ENCODE measurements at places on chromosomes 2 and 18.

GRCh38 chr2:8119782-8120505 lies 561.9 kb upstream of the ID2 start:
- no peak for DNase-seq

- no peak for DNase-seq
These were observed 46.6 kb downstream of the ICOS start for GRCh38 chr2:203983064-203983715.

DNA sequence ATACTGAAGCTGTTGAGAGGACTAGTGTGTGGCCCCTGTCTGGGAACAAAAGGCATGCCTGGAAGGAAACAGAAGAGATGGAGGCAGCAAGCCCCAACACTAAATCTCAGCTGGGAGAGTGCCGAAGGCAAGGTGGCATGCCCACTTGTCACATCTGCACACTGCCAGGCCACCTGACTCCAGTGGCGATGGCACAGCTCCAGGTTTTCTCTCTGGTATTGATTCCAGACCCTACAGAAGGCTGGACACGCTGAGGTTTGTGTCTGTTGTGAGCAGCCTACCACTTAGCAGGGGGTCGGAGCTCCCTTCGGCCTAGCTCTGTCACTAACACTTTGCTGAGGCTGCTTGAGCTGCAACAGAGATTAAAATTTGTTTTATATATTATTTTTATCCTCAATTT lies 307.3 kb downstream of the TDRD15 start:
- no peak for DNase-seq

DNA sequence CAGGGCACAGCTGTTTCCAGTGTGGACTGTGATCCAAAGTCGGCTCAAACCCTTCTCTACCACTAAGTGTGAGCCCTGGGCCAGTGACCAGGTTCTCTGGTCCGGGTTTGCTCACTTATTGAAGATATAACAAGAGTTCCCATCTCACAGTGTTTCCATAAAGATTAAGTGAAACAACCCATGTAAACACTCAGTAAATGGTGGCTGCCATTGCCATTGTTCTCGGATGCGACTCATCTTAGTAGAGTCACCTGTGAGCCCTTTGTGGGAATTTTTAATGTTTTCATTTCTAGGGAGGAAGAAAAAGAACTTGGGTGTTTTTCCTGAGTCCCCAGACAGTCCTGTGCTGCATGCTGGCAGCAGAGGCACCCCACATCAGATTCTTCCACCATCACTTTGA lies 53.4 kb downstream of the TPGS2 start:
- no peak for DNase-seq

DNA sequence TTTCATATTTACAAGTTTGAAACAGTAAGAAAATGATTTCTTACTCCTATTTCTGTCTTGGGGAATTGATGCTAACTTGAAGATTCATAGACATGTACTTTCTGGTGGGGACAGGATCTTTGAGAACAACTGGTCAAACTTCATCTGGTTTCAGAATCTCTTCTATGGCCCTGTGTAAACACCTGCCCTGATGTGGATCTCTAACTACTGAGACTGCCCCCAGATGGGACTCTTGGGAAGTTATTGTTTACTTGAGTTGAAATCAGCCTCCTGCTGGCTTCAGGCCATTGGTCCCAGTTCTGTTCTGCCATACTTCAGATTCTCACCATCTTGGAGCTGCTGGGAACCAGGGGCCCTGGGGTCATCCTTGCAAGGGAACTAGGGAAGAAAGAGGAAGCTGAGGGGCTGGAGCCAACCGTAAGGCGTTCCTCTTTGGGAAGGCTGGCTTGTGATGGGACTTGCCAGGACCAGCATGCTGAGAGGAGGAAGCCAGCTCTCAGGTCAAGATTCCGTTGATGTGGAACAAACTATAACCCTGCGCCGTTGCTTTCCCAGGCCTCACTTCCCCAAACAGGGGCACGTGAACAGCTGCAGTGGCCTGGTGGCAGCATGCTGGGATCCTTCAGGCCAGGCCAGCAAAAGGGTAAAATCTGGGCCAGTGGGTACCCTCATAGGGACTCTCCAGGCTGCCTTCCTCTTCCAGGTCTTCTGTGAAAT lies 135.5 kb upstream of the CXCR4 start:
- DNase-seq, result peak; percentile 71

GRCh38 chr2:70472221-70472890 lies 81.3 kb downstream of the TGFA start:
- DNase-seq, result no peak

DNA sequence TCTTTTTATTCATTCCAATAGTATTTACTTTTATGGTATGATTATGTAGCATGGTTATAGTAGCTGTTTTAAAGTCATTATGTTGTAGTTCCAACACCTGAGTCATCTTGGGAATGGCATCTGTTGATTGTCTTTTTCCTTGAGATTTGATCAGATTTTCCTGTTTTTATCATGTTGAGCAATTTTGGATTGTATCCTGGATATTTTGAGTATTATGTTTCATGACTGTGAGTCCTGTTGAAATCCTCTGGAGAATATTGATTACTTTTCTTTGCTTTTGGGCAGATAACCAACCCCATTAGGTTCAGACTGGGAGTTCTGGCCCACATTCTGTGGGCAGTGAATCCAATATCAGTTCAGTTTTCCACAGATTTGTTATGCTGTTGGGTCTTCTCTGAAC lies 163.2 kb upstream of the SPRED2 start:
- DNase-seq, result no peak

GRCh38 chr2:54471221-54471711 lies 15.1 kb downstream of the SPTBN1 start:
- DNase-seq, result peak; percentile 9

- DNase-seq, result no peak
These were observed 9.4 kb downstream of the COLEC11 start for GRCh38 chr2:3604207-3604877.

DNA sequence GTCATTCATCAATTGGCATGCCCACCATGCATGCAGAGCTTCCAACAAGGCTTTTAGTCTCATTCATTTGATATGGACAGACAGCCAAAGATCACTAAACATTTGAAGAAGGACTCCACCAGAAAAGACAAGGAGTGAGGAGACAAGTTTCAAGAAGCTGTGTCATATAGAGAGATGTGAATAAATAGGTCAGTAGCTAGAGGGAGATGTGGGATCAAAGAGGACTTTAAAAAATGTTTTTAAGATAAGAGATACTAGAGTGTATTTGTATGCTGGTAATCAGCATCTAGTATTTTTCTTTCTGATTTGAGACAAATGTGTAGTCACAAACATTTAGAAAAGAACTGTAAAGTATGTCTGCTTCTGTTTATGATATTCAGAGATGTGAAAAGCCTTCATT lies 48.5 kb downstream of the ANTXR1 start:
- no peak for DNase-seq

DNA sequence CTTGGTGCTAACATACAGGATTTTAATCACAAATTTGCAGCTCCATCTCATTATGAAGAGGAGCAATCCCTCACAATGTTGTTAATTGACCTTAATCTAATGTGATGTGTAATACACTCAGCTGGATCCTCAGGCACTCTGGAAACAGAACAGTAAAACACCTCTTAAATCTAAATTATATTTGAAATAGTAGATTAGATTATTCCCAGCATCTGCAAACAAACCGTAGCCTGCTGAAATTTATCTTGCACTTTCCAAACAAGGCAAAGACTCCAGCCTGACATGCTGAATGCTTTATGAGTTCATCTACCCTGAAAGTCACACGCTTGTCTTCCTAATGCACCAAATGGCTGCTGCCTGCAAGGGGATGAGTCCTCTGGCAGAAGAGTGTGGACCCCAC lies 402.3 kb upstream of the GYPC start:
- DNase-seq, result no peak

GRCh38 chr2:155525199-155525598 lies 807.3 kb downstream of the NR4A2 start:
- no peak for DNase-seq

- no peak for DNase-seq
These were observed 28.6 kb downstream of the FEZ2 start for GRCh38 chr2:36569267-36569856.

DNA sequence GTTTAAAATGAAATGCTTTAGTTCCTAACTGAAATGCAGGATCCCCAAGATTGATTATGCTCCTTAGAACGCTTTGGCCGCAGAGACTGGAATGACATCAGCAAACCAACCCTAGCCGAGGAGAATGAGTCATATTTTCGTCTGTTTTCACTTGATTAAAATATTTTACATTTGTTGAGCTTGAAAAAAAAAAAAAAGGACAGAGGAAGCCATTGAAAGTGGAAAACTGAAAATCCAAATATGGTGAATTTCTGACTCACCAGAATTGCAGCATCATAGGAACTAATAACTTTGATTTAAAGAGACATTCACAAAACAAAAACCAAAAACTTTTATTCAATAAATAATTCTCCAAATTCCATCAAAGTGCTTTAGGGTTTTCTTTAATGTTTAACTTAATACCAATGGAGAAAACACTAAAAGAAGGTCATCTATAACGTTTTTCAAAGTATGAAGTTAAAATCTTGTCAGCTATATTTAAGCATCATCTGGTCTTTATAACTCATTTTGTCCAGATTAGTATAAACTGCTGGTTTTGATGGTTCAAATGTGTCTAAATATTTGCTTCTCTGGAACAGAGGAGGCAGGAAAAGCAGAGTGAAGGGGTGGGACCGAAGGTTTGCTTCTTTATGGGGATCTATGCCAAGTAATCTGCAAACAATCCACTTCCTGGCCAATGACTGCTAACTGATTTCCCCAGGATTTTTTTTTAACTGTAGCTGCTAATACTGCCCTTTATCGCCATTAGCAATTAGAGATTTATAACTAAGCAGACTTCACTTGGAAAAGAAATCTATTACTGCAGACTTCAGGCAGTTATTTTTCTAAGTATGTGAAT lies 30.9 kb upstream of the COL5A2 start:
- no peak for DNase-seq

DNA sequence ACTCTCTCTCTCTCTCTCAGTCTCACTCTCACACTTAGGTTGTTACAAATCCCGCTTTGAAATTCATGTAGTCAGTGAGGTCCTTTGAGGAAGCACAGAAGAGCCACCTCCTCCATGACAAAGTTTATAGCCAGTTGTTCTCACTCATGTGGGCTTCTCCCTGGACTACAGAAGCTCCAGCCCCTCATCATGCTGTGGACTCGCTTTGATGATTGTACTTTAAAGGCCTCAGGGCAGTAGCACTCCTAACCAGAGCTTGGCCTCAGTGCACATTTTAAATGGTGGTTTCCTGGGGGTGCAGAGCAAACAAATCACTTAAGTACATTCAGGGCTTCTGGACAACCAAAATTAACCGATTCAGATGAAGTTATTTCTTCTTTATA lies 115.7 kb downstream of the MTCL1 start:
- DNase-seq, result no peak

- no peak for DNase-seq
These were observed 35.5 kb upstream of the RMP24 start for GRCh38 chr18:35936951-35937350.

DNA sequence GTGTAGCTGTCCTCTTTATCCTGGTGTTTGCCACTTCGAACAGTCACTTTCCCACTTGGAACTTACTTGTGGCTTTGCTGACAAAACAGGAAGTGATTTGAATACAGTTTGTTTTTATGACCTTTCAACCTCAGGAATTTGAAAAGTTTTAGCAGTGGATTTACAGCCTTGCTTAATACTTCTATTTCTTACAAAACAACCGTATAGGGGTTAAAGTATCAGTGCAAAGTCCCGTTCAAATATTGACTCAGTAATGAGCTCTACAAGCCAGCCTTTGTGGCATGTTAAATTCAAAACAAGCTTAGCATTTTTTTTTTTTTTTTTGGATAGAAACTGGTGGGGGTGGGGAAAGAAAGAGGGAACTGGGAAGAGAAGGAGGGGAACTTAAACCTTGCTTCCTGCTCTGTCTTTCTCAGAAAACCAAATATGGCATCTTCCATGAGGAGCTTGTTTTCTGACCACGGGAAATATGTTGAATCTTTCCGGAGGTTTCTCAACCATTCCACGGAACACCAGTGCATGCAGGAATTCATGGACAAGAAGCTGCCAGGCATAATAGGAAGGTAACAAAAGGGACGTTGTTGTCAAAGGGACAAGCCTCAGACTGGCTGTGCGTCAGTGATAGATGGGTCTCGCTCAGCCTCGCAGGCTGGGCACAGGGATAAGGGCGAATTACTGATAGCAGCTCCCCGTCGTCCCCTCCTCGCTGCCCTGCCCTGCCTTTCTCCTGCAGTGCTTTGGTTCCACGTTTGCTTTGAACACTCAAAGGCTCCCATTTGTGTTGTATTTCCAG lies at the start of gene HNMT:
Gene HNMT, plus strand, starts transcription at position 408 of the 793 bp plus-strand sequence. Its CDS starts 19 bp downstream, at position 427.
- no peak for DNase-seq

- DNase-seq, result no peak
These were observed 40.2 kb upstream of the ZNF638 start for GRCh38 chr2:71291398-71291797.
